ENCODE measurements at places on chromosomes 7 and 10.

- DNase-seq = peak; percentile 69
Measured at GRCh38 chr7:191981-192649, at the start of gene FAM20C. Gene FAM20C, plus strand, starts transcription at chr7:192571. Its CDS starts 629 bp downstream, at chr7:193200.

DNA sequence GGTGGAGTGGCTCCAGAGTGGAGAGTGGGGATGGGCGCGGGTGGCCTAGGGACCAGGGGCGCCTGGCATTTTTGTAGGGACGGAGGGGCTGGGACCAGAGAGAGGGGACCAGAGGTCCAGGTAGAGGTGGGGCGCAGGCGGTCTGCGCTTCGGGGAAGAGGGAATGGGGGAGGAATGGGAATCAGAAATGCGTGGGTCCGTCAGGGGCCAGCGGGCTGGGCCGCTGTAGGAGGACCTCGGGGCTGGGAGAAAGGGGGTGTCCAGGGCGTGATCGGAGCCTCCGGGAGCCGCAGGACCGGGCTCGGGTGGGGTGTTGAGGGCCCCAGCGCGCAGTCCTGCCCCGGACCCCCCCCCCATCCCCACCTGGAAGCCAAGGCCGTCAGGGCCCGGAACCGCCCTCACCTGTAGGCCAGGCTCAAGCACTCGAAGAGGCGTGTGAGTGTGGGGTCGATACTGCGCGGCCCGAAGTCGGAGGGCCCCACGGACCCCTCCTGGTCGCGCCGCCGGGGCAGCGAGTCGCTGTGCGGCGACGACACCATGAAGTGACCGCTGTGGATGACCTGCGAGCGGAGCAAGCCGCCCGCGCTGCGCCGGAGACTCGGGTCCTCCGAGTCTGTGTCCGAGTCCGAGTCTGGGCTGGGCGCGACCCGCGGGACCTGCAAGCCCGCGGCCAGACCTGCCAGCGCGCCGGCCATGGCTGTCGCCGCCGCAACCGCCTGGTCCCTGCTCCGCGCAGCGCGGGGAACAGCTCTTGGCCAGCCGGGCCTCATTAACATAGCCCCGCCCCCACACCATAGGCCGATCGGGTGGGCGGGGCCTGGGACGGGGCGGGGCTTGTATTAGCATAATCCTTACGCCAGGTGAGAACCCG is at the start of gene MLXIPL:
Gene MLXIPL, minus strand, starts transcription at position 725 of the 871 bp plus-strand sequence. Its CDS starts 30 bp downstream, at position 695.
- DNase-seq = no peak

DNA sequence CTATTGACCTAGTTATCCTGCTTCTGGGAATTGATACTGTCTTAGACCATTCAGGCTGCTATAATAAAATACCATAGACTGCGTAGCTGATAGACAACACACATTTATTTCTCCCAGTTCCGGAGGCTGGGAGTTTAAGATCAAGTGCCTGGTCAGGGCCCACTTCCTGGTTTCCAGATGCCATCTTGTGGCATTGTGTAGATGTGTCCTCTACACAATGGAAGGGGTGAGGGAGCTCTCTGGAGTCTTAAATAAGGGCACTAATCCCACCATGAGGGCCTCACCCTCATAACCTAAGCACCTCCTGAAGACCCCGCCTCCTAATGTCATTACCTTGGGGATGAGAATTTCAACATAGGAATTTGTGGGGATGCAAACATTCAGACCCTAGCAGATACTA is 62.4 kb downstream of the SLC35B4 start:
- DNase-seq = no peak

- DNase-seq = no peak
Measured at GRCh38 chr10:35208949-35209613, 82.4 kb downstream of the CREM start.

DNA sequence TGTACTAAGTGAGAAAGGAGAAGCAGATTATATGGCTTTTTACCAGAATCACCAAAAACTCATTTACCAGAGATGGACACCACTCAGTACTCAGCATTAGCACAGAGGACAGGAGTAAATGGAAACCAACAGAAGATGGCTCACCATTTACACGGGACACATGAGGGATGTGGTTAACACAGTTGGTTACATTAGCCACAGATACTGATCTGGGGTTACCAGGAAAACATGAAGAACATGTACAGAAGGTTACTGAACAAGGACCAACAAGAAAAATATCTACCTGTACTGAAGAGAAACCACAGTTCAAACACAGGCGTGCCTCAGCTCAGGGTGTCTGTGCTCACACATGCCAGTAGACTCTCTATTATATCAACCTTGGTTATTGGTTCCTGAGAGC is 1285.8 kb upstream of the SORCS1 start:
- no peak for DNase-seq

Measured in AG09319 (cell line).